ENCODE measurements at places on chromosomes 16 and 17.
A peak's percentile ranks its signal among the peaks of the same experiment; 100 is the strongest.

DNA sequence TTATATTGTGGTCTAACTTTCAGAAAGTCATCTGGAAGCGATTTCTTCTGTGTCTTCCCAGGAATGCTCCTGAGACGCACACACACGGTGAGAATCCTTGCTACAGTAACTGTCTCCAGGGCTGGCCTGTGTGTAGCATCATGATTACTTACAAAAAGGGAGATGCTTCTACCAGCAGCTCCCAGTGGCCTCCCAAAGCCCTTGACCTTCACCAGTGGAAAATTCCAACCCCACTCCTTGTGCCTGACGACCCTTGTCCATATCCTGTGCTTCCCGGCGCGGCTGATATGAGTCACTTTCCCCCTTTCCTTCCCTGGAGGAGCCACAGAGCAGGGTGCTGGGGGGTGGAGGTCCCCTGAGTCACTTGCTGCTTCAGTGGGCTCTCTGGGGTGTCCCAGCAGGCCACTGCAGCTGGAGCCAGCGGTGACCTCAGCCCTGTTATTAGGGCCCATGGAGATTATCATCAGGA lies 22.1 kb upstream of the NAT9 start:
- no peak for DNase-seq

GRCh38 chr17:10598621-10599020 lies 49.2 kb upstream of the MYH2 start:
- DNase-seq = no peak

GRCh38 chr17:50443505-50443974 lies 17.5 kb downstream of the ACSF2 start:
- DNase-seq = no peak

- no peak for DNase-seq
Measured at GRCh38 chr16:878886-879285, 78.4 kb upstream of the GNG13 start.

DNA sequence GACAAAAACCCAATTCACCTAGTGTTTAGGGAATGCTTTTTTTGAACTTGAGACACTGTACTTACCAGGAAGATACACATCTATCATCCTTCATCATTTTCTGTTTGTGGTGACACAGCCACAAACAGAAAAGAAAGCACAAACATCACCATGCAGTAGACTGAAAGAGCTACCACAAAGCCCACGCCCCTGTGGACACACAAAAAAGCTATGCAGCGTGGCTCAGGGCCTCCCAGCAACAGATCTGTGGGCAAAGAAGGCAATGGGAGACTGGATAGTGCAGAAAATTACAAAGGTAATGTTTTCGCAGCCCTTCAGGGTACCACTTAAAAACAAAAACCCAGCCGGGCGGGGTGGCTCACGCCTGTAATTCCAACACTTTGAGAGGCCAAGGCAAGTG lies 9.6 kb downstream of the COTL1 start:
- no peak for DNase-seq

GRCh38 chr16:17303101-17303500 lies 167.7 kb downstream of the XYLT1 start:
- no peak for DNase-seq

DNA sequence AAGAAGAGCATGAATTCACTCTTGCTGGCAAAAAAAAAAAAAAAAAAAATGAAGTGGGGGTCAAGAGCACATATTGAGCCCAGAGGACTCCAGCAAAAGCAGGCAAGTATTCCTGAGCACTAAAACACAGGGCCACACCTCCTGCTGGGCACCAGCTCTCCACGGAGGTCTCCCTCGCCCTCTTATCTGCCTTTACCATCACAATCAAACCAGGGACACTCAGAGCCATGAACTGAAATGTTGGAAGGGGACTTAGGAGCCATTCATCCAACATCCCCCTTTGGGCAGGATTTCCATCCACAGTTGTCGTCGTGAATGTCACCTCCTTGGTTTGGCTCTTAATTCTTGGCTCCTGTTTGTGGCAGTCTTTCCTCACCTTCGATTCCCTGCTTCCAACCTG lies 89.8 kb upstream of the GNAO1 start:
- no peak for DNase-seq

GRCh38 chr16:54632322-54633220 lies 298.1 kb upstream of the IRX5 start:
- no peak for DNase-seq

DNA sequence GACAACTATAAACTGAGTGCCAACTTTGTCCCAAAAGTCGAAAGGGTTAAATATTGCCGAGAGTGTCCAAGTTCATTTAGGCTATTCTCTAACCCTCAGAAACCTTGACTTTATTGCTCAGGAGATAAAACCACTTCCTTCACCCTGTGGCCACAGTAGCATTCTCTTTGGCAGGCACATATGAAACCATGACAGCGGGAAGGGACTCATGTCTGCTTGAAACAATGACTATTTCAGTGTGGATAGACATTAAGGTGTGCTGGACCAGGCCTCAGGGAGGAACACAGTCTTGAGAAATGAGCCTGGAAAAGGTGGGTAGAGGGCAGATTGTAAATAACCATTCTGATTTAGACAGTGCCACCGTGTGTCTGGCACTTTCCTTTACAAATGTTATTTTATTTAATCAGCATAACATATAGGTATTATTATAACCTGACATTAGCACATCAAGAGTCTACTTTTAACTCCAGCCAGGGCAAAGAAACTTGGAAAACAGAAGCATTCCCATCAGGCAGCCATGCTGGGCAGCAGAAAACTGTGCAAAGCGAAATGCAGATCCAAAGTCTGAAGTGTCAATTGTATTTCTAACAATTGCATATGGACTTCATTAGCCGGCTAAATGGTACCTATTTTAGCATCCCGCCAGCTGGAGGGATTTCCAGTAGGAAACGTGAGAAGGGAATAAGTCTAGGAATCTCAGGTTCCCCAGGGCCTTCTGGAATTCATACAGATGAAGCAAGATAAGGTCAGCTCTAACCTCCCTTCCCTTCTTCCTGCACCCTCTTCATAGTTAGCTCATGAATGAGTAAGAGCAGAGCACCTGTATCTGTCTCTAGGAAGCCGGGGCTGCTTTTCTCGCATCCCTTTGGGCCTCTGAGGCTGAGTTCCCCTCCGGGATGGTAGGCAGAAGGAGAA lies 212.8 kb upstream of the ELAC2 start:
- no peak for DNase-seq

DNA sequence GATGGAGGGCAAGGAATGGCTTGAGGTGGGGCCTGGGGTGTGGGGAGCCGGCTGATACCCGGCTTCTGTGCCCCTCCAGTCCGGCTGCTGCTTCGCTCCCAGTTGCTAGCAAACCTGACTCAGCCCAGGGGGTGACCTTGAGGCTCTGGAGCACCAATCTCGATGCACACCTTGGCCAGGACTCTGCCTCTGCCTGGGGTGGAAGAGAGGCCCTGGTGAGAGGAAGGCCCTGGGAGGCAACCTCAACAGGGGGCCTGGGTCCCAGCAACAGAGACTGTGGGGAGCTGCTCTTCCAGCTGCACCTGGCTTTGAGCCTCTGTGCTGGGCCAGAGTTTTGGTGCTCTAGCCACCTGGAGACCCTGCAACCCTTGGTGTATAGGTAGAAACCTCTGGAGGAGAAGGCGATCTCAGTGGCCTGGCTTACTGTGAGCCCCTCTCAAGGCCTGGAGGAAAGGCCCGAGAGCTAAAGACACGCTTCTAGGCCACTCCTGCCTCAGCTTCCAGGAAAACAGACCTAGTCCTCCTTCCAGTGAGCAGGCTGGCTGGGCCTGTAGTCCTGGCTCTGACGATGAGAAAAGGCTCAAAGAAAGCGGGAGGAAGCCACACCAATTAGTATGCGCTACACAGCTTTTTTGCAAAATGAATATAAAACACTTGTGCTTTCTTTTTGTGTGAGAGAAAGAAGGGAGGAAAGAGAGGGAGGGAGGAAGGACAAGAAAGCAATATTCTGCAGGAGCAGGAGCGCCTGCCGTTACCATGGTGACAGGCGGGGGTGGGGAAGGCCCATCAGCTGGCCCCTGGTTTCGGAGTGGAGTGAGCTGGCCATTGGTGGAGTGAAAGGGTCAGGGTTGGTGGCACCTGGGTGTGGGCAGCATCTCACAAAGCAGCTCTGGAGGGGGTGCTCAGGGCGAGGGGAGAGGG lies 51.0 kb downstream of the VAC14 start:
- DNase-seq = no peak

DNA sequence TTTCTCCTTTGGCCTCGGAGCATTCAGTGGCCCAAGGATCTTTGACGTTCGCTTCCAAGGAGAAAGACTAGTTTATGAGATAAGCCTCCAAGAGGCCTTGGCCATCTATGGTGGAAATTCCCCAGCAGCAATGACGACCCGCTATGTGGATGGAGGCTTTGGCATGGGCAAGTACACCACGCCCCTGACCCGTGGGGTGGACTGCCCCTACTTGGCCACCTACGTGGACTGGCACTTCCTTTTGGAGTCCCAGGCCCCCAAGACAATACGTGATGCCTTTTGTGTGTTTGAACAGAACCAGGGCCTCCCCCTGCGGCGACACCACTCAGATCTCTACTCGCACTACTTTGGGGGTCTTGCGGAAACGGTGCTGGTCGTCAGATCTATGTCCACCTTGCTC lies 1.4 kb downstream of the AOC3 start:
- no peak for DNase-seq

DNA sequence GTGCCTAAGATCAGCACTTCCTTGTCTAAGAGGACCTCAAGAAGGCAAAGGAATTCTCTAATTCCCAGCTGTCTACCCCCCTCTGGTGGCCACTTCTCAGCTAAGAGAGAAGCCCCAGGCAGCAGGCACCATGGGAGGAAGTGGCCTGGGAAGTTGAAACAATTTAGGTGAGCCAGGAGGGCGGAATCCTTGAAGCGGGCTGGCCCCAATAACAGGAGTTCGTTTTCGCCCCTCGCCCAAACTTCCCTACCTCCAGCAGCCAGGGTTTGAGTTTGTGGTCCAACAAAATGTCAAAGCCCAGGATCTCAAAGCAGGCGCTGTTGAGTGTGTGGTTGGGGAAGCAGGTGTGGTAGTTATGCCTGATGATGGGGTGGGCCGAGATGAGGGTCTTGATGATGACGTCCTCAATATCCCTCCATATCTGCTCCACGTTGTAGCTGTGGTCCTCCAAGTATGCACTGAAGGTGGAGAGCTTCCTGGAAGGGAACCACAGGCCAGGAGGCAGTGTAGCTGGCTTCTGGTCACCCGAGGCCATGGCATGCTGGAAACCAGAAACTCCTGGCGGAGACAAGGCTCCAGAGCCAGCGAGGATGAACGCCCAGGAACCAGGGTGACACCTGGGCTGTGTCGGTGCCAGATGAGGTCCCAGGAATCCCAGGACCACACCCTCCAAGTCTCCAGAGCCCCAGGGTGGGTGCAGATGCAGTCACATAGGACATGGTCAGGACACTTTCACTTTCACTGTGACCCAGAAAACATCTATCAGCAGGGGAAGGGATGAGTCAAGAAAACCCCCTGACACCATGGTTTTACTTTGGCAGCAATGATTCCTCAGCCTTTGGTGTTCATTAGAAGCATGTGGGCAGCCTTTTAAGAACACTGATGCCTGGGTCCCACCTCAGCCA lies 25.6 kb downstream of the TTLL6 start:
- DNase-seq = peak; percentile 26

- no peak for DNase-seq
Measured at GRCh38 chr16:12437761-12438440, 365.8 kb downstream of the CPPED1 start.

DNA sequence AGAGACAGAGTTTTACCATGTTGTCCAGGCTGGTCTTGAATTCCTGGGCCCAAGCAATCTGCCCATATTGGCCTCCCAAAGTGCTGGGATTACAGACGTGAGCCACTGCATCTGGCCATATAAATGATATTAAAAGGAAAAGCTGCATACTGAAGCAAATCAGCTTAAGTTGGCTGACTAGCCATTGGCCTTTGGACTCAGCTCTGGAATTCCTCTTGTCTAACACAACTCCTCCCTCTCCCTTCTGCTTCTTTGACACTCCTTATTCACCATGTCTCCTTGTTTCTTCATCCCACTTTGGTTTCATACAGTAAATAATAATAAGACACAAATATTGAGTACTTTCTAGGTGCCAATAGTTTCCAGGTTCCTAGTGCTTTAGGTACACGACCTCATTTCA lies 7.5 kb downstream of the KRT12 start:
- DNase-seq = no peak

DNA sequence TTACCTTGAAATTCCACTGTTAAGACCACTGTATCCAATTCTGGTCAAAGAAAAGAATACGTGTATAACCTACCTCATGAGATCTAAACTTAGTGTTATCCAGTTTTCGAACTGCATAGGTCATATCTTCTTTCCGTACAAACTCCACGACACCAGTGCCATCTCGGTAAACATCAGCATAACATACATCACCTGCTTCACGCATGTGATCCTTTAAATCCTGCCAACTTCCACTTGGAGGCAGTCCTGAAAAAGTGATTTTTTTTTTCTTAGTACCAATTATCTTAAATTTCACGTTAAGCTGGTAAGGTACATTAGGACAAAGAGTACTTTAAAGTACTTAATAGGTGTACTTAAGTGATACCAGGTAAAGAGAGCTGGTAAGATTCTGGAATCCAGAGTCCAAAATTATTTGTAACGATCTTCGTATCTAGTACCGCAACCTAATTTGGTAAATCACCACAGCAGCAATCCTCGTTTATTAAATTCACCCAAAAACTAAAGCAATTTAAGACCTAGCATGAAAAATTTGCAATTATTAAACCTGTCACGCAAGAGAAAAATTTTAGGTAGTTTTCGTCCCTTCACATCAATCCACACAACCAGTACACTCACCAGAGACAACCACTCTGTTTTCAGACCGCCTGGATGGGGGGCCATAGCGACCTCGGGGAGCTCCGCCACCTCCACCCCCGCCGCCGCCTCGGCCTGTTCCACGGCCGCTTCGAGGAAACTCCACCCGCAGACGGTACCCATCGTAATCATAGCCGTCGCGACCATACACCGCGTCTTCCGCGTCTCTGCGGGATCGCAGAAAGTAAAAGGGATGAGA lies 1.1 kb downstream of the SRSF1 start:
- DNase-seq = no peak

- DNase-seq = no peak
Measured at GRCh38 chr17:7651665-7652387, 1.1 kb downstream of the ATP1B2 start.

GRCh38 chr16:57380671-57381462 lies 8.6 kb downstream of the CX3CL1 start:
- no peak for DNase-seq

DNA sequence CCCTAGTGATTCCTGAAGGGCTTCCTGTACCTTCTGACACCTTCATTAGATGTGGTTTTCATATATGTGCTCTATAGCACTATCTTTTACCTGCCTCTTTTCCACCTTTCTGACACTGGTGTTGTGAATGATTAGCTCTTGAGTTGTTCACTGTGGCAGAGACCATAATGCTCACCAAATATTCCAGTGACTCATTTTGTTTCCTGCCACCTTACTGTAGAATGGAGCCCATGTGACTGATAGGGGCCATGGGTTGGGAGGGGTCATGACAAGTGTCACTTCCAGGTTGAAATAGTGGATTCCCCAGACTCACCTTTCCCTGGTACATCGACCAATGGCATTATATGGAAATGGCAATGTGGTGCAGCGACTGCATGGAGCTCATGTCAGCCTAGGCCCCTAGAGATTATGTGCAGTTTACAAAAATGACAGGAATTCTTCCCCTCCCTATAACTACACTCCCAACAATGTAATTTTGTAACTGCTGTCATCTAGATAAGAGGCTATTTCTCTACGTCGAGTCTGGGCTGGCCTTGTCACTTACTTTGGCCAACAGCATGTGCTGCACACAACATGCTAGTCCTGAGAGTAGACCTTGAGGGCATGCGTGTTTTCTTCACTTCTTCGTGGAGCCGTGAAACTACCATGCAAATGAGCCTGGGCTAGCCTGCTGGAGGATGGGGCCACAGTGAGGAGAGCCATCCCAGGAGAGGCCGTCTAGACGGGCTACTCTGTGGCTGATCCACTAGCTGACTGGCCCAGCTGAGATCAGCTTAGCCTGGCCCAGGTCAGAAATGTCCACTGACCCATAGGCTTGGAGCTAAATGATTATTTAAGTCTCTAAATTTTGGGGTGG lies 409.5 kb downstream of the CA10 start:
- no peak for DNase-seq
